SJSA1 (cell line): ENCODE measurements at places on chromosomes 3 and 15. TPM values are rescaled to one million over a fixed set of nuclear protein-coding genes. Genes with fewer than 3 reads are reported as not detected.
A peak's percentile ranks its signal among the peaks of the same experiment; 100 is the strongest.

DNA sequence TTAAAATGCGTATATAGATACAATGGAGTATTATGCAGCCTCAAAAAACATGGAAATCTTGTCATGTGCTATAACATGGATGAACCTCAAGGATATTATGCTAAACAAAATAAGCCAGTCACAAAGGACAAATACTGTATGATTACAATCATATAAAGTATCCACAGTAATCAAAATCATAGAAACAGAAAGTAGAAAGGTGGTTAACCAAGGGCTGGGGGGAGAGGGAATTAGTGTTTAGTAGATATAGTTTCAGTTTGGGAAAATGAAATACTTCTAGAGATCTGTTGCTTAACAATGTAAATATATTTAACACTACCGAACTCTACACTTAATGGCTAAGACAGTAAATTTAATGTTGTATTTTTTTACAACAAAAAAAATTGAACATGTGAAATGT lies 9.0 kb downstream of the TOP2B start:
- H3K4me3 ChIP-seq, result no peak overlapping the region
- no peaks in the 10 kb centered on the region; the same call in 1 of the 2 replicates for H3K4me1 ChIP-seq
- H3K27me3 ChIP-seq, result no peaks in the 10 kb centered on the region
- no peak overlapping the region for H3K27ac ChIP-seq
- DNase-seq, result no peak

DNA sequence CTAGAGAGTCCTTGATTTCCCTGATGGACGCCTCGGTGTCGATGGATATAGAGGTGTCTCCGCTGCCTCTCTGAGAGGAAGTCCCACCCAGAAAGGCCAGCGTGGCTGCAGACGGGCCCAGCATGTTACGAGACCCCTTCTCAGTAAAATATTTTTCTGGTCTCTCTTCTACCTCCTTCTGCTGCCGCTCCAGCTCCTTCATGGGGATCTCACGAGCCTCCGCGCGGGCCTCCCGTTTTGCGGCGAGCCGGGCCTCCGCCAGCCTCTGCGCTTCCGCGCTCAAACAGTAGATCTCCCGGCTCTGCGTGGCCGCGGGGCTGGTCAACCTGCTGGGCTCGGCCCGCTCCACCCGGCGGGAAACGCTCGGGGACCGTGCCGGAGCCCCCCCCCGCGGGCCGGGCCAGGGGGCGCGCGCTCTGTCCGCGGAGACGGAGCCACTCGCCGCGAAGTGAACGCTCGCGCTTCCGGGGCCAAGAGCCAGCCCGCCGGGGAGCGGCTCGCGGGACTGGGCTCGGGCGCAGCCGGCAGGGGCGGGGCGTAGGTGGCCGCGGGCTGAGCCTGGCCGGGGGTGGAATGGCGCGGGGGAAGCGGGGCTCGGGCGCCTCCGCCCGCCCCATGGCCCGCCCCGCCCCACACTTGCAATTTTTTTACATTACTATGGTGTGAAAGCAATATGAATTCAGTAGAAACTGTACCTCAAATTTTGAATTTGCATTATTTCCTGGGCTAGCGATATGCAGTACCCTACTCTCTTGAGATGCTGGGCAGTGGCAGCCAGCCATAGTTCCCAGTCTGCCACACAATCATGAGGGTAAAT lies 10.2 kb upstream of the KCNMB3 start:
- no peaks in the 10 kb centered on the region for H3K36me3 ChIP-seq
- peak overlapping the region; percentile 60 for H3K4me3 ChIP-seq
- H3K4me1 ChIP-seq, result peaks cover 8% of the 10 kb centered on the region
- DNase-seq, result peak; percentile 57
- no peaks in the 10 kb centered on the region for H3K27me3 ChIP-seq
- peak overlapping the region; percentile 54 for H3K27ac ChIP-seq

GRCh38 chr15:59298225-59298853 lies 74.3 kb downstream of the MYO1E start:
- H3K27me3 ChIP-seq, result no peaks in the 10 kb centered on the region
- no peak for DNase-seq
- H3K27ac ChIP-seq, result no peak overlapping the region
- H3K36me3 ChIP-seq, result 0 out of 2 replicates have a peak, but pooled peaks cover 2% of the 10 kb centered on the region

GRCh38 chr3:54304877-54305276 lies 182.5 kb downstream of the CACNA2D3 start:
- H3K4me3 ChIP-seq, result no peak overlapping the region
- no peak overlapping the region for H3K27ac ChIP-seq
- no peaks in the 10 kb centered on the region for H3K36me3 ChIP-seq
- no peaks in the 10 kb centered on the region for H3K4me1 ChIP-seq
- no peak for DNase-seq

GRCh38 chr3:8506571-8507061 lies 5.0 kb downstream of the LMCD1 start:
- H3K27me3 ChIP-seq, result no peaks in the 10 kb centered on the region
- no peaks in the 10 kb centered on the region for H3K36me3 ChIP-seq
- no peak for DNase-seq
- H3K27ac ChIP-seq, result no peak overlapping the region

- H3K4me3 ChIP-seq, result no peak overlapping the region
- no peaks in the 10 kb centered on the region for H3K36me3 ChIP-seq
- no peak overlapping the region for H3K27ac ChIP-seq
These were observed 39.5 kb downstream of the CADPS start for GRCh38 chr3:62835554-62836236.

GRCh38 chr3:152120601-152121269 lies 148.0 kb upstream of the MBNL1 start:
- no peak overlapping the region for H3K4me3 ChIP-seq
- H3K27me3 ChIP-seq, result no peaks in the 10 kb centered on the region
- DNase-seq, result no peak
- peak overlapping the region; percentile 61 for H3K27ac ChIP-seq

DNA sequence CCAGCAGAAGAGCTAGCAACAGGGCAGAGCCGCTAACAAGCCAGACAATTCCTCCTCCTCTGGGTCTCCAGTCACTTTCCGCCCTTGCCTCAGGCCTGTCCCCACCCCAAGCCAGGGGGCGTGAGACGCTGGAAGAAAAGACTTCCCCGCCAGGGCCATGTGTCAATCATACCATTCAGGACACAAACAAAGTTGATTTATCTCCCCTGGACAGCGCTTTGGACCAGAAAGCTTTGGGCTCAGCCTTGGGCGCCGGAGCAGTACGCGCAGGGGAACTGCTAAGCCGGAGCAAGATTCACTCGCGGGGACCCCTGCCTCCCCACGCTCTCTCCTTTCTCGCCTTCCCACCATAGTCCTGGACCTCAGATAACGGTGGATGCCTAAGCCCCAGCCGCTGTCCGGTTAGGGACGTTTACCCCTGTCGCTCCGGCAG lies 479 bp downstream of the LRRC2 start:
- no peaks in the 10 kb centered on the region for H3K36me3 ChIP-seq
- no peaks in the 10 kb centered on the region for H3K27me3 ChIP-seq
- no peak for DNase-seq
- H3K27ac ChIP-seq, result peak overlapping the region; percentile 77
- H3K4me3 ChIP-seq, result peak overlapping the region; percentile 31

- 0 out of 2 replicates have a peak, but pooled peaks cover 5% of the 10 kb centered on the region for H3K4me1 ChIP-seq
- no peak for DNase-seq
- H3K27ac ChIP-seq, result no peak overlapping the region
- H3K36me3 ChIP-seq, result no peaks in the 10 kb centered on the region
- H3K27me3 ChIP-seq, result no peaks in the 10 kb centered on the region
- H3K4me3 ChIP-seq, result no peak overlapping the region
These were observed 490.0 kb downstream of the NAALADL2 start for GRCh38 chr3:175349168-175349567.

GRCh38 chr15:58392141-58392540 lies 39.6 kb upstream of the LIPC start:
- H3K4me3 ChIP-seq, result no peak overlapping the region
- H3K27me3 ChIP-seq, result no peaks in the 10 kb centered on the region; the same call in 1 of the 2 replicates
- DNase-seq, result no peak
- no peak overlapping the region for H3K27ac ChIP-seq
- peaks cover 11% of the 10 kb centered on the region for H3K4me1 ChIP-seq

- DNase-seq, result no peak
- no peaks in the 10 kb centered on the region for H3K27me3 ChIP-seq
- no peak overlapping the region for H3K4me3 ChIP-seq
These were observed 388.2 kb upstream of the RGMA start for GRCh38 chr15:93477188-93477587.

- no peaks in the 10 kb centered on the region for H3K36me3 ChIP-seq
- H3K27ac ChIP-seq, result no peak overlapping the region
- H3K4me1 ChIP-seq, result no peaks in the 10 kb centered on the region
These were observed 51.5 kb downstream of the TIMP4 start for GRCh38 chr3:12107071-12107713.

GRCh38 chr15:87197981-87198380 lies 1058.6 kb downstream of the NTRK3 start:
- no peak for DNase-seq
- no peak overlapping the region for H3K27ac ChIP-seq
- H3K36me3 ChIP-seq, result no peaks in the 10 kb centered on the region

GRCh38 chr15:67100801-67101581 lies 35.6 kb downstream of the SMAD3 start:
- no peaks in the 10 kb centered on the region for H3K27me3 ChIP-seq
- no peak overlapping the region for H3K4me3 ChIP-seq
- 0 out of 2 replicates have a peak, but pooled peaks cover 14% of the 10 kb centered on the region for H3K36me3 ChIP-seq
- DNase-seq, result no peak
- H3K4me1 ChIP-seq, result peaks cover 96% of the 10 kb centered on the region

- no peak overlapping the region for H3K4me3 ChIP-seq
- H3K27ac ChIP-seq, result no peak overlapping the region
- H3K4me1 ChIP-seq, result no peaks in the 10 kb centered on the region
- no peaks in the 10 kb centered on the region for H3K36me3 ChIP-seq
- H3K27me3 ChIP-seq, result no peaks in the 10 kb centered on the region
These were observed 46.4 kb downstream of the EHHADH start for GRCh38 chr3:185207481-185207880.

DNA sequence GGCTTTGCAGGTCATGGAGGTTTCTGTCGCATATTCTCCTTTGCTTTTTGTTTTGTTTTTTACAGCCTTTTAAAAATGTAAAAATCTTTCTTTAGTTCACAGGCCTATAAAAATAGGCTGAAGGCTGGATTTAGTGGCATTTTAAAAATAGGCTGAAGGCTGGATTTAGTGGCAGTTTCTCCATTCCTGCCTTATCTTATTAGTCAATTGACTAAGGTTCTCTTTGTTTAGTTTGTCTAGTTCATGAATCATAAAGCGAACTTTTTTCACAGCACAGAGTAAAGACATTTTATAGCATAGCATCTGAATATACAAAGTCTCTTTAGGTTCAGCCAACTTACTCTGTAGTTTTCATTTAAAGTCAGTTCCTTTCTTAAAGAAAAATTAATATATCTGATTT lies 31.4 kb downstream of the AP4E1 start:
- no peak overlapping the region for H3K4me3 ChIP-seq
- peaks cover 26% of the 10 kb centered on the region for H3K36me3 ChIP-seq
- no peak overlapping the region for H3K27ac ChIP-seq
- H3K4me1 ChIP-seq, result no peaks in the 10 kb centered on the region
- DNase-seq, result no peak
- no peaks in the 10 kb centered on the region for H3K27me3 ChIP-seq

Gene SLC12A8
- total RNA-seq, result 6.3 and 12.4 TPM in 2 replicates

Gene DZIP1L
- 18.1 and 24.0 TPM in 2 replicates for total RNA-seq

Gene DLEC1
- not detected in 2 replicates for total RNA-seq

Gene MESP2
- total RNA-seq, result not detected in 2 replicates

Gene DLG1
- total RNA-seq, result 51.6 and 81.2 TPM in 2 replicates

Gene NPAP1
- total RNA-seq, result not detected in 2 replicates

Gene ZNF280D
- 19.9 and 34.0 TPM in 2 replicates for total RNA-seq

Gene GOLGA8T
- total RNA-seq, result 0.32 TPM in 1 of 2 replicates, not detected in the other

Gene KBTBD13
- not detected in 2 replicates for total RNA-seq

Gene HRH1
- 15.9 and 21.9 TPM in 2 replicates for total RNA-seq
